ENCODE measurements at places on chromosomes 16 and 17.
A peak's percentile ranks its signal among the peaks of the same experiment; 100 is the strongest.

DNA sequence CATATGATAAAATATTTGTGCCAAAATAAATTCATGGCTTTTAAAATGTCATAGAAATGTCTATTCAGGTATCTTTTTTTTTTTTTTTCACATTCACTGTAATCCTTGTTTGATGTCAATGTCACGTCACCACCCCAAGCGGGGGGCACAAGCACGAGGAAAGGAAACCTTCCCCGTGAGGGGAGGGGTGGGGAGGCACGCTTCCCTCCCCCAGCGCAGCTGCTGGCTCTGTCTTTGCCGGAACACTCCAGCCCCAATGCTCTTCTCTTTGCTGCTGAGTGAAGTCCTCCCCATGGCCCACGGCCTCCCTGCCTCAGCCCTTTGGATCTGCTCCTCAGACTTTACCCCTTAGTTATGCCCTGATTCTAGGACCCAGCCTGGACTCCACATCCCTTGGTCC lies 1.5 kb downstream of the SLC35G3 start:
- DNase-seq = no peak

- DNase-seq = peak; percentile 26
These were observed 2.9 kb downstream of the PHOSPHO1 start for GRCh38 chr17:49227436-49228261.

DNA sequence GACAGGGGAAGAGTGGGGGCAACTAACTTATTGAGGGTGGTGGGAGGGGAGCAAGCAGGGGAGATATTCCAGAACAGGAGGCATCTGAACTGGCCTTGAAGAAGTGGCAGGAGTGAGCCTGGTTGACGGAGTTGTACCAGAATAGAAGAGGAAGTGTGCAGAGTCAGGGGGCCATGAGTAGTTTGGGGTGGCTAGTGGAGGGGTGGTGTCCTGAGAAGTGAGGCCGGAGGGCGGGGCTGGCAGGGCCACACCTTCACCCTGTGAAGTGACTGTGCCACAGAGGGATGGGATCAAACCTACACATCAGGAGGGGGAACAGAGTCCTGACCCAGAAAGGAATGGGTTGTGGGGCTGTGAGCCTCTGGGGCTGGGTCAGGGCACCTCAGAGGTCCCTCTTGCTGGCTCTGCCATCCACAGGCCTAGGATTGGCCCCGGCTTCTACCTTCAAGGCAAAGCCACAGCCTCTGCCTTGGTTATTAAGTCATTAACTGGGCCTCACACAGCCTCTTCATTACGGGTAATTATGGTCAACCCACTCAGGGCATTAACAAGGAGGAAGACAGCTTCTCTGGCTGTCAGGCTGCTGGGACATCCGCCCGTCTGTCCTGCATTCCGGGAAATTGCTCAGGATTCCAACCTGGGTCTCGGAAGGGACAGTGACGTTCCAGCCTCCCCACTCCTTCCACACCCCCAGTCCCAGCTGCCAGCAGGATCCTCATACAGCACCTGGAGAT lies 12.7 kb downstream of the SPNS2 start:
- no peak for DNase-seq

GRCh38 chr17:4559966-4560365 lies 411 bp downstream of the GGT6 start:
- no peak for DNase-seq

- no peak for DNase-seq
These were observed at the start of gene ABCA9 for GRCh38 chr17:69060822-69061221. Gene ABCA9, minus strand, starts transcription at chr17:69060927. Its CDS starts 9,801 bp downstream, at chr17:69051126.

DNA sequence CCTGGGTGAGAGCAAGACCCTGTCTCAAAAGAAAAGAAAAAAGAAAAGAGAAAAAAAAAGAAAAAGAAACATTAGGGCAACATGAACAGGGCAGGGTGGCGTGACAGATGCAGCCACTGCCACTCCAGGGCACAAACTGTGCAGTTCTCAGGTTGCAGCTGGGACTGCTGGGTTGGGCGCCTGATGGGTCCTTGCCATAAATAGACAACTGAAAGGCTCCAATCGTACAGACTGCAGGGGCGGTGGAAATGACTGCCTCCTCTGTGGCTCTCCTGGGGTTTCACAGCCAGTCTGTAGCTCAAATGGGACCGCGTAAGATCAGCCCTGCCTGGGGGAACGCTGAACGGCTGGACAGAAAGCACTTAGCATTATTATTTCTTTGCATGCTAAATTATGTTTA lies 130.7 kb downstream of the CPPED1 start:
- no peak for DNase-seq

- no peak for DNase-seq
These were observed 3.1 kb downstream of the EPX start for GRCh38 chr17:58195518-58196123.

- DNase-seq = no peak
These were observed 3.4 kb downstream of the PLEKHH3 start for GRCh38 chr17:42673266-42673884.

GRCh38 chr17:81867991-81868673 lies 3.0 kb downstream of the ARHGDIA start:
- no peak for DNase-seq

DNA sequence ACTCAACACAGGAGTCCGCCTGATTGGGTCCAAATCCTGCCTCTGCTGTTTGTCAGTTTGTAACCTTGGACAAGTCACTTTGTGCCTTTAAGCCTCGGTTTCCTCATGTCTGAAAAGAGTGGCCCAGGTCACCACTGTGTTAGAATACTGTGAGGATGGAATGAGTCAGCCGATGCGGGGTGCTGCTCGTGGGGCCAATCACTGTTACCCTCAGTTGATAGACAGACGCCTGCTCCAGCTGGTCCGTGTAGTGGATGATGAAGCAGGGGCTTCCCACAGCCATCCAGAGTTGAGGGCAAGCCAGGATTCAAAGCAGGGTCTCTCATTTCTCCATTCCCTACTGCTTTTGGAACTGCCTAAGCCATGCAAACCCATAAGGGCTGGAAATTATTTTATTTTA lies 5.8 kb downstream of the FBXL19 start:
- no peak for DNase-seq

GRCh38 chr17:7191571-7192270 lies 12.6 kb upstream of the ASGR1 start:
- no peak for DNase-seq

GRCh38 chr17:82752371-82753200 lies 721 bp downstream of the TBCD start:
- no peak for DNase-seq

DNA sequence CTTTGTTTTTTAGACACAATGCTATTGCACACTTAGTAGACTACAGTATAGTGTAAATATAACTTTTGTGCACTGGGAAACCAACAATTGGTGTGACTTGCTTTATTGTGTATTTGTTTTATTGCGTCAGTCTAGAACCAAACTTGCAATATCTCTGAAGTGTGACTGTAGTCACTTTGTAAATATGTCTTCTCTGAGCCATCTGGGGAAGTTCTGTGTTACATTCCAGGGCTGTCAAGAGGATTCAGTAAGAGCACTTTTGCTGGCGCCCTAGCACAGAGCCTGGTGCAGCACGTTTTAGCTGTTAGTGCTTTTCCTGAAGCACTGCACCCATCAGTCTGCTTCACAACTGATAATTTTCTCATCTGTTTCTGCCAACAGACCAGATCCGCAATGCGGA lies 73.2 kb downstream of the NT5M start:
- peak; percentile 18 for DNase-seq

GRCh38 chr17:15124746-15125145 lies 140.4 kb downstream of the PMP22 start:
- DNase-seq = no peak

DNA sequence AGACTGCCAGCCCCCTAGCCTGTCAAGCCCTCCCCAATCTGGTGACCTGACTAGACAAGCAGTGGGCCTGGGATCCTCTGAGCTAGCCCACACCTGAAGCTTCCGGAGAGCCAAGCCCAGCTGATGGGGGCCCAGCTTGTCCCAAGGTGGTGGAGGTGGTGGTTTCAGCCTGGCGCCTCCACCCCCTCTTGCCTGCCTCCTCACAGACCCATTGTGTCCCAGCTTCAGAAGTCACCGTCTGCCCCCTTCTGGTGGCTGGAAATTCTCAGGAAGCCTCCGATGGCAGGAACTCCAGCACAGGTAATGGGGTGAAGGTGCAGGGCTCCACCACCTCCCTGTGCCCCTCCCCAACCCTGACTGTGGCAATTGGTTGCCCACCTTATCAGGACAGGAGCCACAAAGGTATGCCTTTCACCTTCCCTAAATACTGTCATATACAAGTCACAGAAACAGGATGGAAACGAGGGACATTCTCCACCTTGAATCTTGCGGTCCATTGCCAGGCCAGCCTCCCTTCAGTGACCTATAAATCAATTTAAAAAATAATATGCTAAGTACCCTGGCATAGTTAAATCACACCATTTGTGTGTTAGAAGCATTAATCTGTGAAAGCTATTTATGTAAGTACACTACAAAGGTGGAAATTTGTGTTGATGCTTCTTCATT lies 66.0 kb upstream of the ZNF423 start:
- no peak for DNase-seq

DNA sequence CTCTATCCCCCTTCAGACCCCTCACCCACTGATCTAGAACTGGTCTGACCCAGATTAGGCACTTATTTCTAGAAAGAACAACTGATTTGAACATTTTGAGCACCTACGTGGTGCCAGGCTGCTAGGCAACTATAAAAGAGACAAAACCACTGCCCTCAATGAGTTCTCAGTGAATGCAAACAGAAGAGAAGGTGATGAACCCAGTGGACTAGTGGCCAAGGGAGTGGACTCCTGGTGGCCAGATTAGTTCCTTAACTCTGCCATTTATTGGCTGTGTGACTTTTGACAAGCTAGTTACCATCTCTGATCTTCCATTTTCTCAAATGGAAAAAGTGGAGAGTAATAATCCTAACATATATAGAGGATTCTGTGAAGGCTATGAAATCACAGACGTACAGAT lies 259.1 kb upstream of the SALL1 start:
- no peak for DNase-seq

DNA sequence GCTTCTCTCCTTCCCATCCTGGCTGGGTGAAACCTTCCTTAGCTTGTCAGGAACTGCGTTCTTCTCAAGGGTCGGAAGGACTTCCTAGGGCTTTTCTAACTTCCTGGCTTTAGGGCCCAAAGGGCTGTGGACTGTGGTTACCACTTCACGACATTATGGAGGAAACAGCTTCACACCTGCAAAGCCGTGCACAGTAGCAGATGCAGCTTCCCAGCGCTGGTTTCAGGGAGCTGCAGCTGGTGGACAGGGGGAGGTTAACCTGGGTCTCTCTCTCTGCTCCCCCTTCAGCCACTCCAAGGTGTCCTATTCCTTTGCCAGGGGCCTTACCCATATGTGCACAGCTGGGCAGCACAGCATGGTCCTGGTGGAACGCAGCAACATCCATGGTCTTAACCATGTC lies 155.8 kb upstream of the CDC42EP4 start:
- no peak for DNase-seq

GRCh38 chr17:48412841-48413240 lies 17.2 kb downstream of the SKAP1 start:
- no peak for DNase-seq

DNA sequence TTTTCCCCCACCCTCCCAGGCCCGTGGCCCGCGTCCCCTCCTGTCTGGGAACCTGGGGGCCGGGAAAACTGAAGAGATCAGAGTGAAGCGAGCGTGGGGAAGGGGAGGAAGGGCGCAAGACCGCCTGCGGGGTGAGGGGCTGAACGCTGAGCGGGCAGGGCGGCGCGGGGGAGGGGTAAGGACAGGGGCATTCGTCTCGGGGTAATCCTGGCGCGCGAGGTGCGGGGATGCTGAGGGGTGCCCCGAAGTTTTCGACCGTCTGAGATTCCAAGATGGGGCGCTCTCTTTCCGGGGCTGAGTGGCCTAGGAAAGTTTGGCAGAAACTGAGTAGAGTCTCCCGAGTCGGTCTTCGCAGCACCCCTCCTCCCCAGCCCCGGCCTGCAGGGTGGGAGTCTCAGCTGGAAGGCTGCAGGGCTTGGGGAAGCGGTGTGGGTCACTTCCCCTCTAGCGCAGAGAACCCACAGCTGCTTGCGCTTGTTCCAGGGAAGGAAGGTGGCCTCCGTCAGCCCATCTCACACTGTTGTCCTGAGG lies 555 bp downstream of the TTYH2 start:
- no peak for DNase-seq

DNA sequence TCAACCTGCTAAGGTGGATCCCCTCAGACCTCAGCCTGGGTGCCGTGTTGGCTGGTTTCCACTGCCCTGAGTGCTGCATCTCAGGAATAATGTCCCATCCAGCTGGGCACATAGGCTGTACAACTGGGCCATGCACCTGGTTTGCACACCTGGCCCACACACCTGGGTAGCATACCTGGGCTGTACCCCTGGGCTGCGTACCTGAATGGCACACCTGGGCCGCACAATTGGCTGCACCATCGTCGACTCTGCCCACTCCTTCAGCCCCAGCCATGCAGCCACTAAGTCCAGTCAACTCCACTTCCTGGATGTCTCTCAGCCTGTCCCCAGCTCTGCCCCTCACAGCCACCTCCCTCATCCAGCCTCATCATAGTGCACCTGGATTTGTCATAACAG lies 7.9 kb downstream of the SLC5A10 start:
- no peak for DNase-seq

DNA sequence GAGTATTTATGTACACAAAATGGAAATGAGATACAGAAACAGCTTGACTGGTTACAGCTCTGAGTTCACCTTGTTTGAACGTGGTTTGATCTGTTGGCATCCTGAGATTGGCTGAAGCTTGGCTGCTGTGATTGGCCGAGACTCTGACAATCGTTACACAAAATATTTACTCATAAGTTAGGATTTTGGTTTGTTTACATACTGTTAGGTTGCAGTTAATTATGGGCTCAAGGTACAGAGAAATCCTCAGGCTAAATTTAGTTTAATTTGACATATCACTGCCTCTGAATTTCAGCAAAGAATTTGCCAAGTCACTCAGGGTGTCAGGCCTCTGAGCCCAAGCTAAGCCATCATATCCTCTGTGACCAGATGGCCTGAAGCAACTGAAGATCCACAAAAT lies 227.3 kb downstream of the COPRS start:
- DNase-seq = no peak

- peak; percentile 76 for DNase-seq
These were observed at the start of gene MRM1 for GRCh38 chr17:36601303-36602029. Gene MRM1, plus strand, starts transcription at chr17:36601583. Its CDS starts 228 bp downstream, at chr17:36601811.

GRCh38 chr17:18184143-18185031 lies 759 bp downstream of the ALKBH5 start:
- no peak for DNase-seq

- DNase-seq = no peak
These were observed 38.6 kb downstream of the ELAC2 start for GRCh38 chr17:12979246-12979645.

- DNase-seq = no peak
These were observed 2.6 kb upstream of the KRT36 start for GRCh38 chr17:41492351-41492750.

DNA sequence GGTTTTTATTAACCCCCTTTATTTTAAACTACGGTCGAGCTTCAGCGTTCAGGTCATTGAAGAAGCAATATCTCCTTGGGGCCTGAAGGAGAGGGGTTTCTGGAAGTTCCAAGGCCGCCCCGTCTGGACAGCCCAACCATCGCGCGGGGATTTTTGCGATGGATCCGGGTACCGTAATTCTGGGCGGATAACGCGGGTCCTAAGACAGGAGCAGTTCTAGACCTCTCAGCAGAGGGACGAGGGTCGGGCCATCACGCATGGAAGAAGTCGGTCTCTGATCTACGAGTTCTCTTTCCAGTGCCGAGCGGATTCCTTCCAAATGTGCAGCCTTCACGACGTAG lies 3.6 kb downstream of the BORCS6 start:
- no peak for DNase-seq

- DNase-seq = no peak
These were observed 136.3 kb upstream of the CHMP6 start for GRCh38 chr17:80855196-80855947.

Measured in AG04450 (cell line).